ENCODE measurements at places on chromosomes 7 and 10.

- DNase-seq: no peak
Observed at GRCh38 chr10:71213127-71213621, 804 bp downstream of the UNC5B start.

DNA sequence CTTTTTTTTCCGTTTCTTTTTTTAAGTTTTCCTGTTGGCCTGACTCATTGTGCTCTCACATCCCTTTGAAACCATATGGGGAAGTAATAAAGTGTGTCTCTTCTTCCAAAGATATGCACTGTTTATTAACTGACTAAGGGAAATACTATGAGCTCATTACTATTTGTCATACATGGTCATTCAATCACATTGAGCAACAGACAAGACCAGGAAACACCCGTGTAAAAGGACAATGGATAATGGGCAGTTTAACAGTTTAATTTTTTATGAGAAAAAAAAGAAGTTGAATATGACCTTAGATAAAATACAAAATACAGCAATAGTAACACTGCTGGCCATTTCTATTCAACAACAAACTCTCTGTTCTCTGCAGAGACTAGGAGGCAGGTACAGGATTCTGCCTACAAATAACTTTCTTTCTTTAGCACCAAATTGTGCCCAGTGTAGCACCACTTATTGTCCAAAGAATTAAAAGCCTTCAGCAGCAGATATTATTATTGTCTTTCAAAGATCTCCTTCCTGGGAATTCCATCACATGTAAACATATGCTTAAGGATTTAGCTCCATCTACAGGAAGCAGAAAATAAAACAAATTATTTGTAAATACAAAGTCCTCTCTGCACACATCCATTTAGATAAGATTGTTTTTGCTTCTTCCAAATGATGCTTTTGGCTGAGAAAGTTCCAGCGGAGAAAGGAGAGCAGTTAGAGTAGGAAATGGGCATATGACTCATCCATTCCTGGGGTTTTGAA, 55.0 kb upstream of the AKR1E2 start:
- DNase-seq: no peak

DNA sequence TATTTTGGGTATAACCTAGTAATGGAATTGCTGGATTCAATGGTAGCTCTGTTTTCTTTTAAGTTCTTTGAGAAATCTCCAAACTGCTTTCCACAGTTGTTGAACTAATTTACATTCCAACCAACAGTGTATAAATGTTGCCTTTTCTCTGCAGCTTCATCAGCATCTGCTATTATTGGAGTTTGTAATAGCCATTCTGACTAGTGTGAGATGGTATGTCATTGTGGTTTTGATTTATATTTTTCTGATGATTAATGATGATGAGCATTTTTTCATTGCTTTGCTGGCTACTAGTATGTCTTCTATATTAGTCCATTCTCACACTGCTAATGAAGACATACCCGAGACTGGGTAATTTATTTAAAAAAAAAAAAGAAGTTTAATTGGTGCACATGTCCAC, 248.6 kb upstream of the MAGI2 start:
- DNase-seq: no peak

DNA sequence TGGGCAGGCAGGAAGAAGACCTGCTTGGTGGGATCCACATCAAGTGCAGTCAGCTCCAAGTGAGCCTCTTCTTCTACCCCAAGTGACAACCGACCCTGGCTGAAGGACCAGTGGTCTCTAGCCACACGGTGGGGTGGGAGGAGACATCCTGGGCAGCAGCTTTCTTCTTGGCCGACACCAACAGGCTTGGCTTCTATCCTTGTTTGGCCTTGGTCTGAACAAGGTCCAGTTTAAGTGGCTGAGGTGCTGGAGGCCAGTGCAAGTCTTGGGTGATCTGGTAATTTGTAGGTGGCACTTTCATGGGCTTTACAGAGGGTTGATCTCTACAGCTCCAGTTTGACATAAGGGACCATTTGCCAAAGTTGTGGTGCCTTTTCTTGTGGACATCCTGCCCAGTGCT, 63.6 kb upstream of the PDCD4 start:
- no peak for DNase-seq

DNA sequence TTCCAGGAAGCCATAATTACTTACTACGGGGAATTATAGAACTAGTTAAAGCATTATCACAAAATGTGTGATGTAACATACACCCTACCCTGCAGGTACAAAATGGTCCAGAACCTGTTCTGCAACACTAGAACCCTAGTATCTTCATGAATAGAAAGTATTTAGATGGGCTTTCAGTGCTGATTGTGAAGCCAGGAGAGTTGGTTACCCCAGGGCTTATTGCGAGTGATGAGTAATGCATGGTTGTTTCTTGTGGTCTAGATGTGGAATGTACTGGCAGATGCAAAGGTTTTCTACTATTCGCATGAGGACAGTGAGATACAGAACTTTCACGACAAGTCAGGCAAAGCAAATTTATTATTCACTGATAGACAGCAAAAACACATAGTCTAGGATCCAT, 33.6 kb upstream of the AGR3 start:
- DNase-seq: no peak

DNA sequence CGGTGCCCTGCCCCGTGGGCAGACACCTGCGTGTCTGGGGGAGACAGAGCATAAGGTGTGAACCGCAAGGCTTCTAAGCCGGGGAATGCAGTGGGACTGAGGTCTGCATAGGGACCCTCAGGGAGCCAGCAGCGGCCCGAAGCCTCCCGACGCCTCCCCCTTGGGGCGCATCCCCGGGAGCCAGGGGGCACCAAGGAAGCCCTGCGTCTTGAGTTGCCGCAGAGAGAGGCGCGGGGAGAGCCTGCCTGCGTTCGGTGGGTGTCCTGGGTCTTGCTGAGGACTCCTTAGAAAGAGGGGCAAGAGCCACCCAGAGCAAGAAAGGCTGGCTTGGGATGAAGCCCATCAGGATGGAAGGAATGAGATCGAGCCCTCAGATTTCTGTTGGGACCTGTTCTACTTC, 18.2 kb upstream of the UNCX start:
- no peak for DNase-seq

DNA sequence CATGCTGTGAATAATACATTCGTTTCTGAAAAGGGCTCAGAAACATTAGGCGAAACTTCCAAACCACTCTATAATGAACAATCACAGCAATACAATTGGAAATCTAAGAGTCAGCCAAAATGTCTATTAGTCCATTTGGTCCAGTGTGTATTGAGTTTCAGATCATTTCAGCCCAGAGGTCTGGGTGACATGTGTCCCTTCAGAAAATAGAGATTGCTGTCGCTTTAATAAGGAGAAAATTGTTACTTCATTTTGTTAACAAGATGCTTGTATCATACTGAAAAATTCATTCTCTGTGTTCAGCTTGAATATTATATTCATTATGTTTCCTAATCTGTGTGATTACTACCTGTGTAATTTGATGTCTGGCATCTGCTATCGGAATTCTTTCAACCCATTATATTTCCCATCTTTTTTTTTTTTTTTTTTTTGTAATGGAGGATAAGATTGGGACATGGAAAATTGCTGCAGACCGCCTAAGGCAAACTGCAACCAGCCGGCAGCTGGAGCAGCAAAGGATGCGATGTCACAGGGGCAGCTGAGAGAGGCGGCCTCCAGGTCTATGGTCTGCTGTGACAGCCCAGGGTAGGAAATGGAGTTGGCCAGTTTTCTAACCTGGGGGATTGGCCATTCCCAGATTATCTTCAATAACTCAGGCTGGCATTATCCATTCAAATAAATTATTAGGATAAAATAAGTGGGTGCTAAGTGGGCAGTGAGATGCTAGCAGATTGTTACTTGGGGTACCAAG, 170.9 kb upstream of the NPVF start:
- DNase-seq: no peak

DNA sequence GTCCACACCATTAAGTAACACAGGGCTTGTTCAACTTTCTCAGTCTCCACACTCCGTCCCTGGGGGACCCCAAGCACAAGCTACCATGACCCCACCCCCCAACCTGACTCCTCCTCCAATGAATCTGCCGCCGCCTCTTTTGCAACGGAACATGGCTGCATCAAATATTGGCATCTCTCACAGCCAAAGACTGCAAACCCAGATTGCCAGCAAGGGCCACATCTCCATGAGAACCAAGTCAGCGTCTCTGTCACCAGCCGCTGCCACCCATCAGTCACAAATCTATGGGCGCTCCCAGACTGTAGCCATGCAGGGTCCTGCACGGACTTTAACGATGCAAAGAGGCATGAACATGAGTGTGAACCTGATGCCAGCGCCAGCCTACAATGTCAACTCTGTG, 81.1 kb upstream of the SAMD8 start:
- DNase-seq: no peak
